Heart left ventricle (tissue), 16 donors: ENCODE measurements at places on chromosomes 3 and 15.
A peak's percentile ranks its signal among the peaks of the same experiment; 100 is the strongest.

DNA sequence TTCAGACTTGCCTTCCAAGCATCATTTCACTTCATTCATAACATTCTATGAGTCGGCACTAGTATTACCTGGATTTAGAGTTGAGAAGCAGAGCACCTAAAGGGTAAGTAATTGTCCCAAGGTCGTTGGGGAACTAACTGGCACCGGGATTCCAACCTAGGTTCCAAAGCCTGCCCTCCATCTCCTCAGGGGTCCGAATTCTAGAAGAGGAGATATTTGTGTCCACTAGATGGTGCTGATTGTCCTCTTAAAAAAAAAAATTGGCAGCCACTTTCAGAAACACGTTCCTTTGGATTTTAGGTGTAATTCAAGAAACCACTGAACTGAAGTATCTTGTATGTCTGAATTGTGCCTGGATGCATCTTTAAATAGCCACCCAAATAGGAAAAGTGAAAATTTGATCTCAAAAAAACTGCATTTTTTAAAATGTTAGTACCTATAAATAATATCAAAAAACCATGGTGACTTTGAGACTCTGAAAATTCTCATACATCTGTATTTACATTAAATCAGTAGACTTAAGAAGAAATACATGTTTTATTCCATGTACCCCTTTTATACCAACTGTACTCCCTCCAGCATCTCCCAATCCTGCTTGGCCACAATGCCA is 3.9 kb upstream of the FSIP1 start:
- no peaks in the 10 kb centered on the region for H3K36me3 ChIP-seq
- no peak overlapping the region for H3K4me3 ChIP-seq
- H3K27me3 ChIP-seq, result no peaks in the 10 kb centered on the region
- H3K4me1 ChIP-seq, result peaks cover 25% of the 10 kb centered on the region

DNA sequence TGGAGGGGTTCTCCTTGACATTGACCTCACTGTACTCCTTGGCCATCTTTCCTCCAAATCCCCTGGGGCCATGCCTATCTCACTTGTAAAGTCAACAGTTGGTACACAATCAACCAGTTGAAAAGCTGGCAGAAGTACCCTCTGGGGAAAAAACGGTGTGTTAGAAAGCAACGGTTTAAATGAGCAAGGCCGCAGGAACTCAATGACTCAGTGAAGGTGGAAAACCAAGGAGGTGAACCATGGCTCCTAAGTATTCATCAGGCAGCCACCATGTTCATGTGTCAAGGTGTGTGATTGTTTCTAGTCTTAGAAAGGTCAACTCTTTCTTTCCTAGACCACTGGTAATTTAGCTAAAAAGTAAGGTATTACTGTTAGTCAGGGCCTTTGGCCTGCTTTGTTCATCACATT is 130.9 kb upstream of the SATB1 start:
- H3K27ac ChIP-seq, result no peak overlapping the region
- no peak for DNase-seq

DNA sequence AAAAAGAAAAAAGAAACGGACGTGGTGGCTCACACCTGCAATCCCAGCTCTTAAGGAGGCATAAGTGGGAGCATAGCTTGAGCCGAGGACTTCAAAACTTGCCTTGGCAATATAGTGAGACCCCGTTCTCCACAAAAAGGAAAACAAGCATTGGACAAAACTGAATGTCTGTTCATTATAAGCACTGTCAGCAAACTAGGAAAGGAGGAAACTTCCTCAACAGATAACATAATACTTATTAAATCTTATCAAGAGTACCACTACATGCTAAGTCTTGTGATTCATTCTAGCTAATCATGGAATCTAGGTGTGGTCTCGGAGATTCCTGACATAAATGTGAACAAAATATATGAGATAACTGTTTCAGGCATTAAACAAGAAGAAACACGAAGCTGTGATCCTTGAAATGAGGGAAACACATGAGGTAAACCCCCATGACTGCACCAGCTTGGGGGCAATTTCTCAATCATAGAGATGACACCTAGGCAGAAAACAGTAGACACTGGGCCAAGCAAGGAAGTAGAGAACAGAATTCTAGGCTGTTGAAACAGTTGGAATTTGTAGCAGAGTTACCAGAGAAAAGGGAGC is 33.3 kb downstream of the TRPM7 start:
- peaks cover 96% of the 10 kb centered on the region for H3K36me3 ChIP-seq
- no peaks in the 10 kb centered on the region for H3K27me3 ChIP-seq
- no peak overlapping the region for H3K27ac ChIP-seq

- no peak overlapping the region for H3K27ac ChIP-seq
- no peaks in the 10 kb centered on the region for H3K4me1 ChIP-seq
- H3K4me3 ChIP-seq, result no peak overlapping the region
- H3K27me3 ChIP-seq, result no peaks in the 10 kb centered on the region
- no peaks in the 10 kb centered on the region for H3K36me3 ChIP-seq
These were observed 106.2 kb upstream of the CHMP2B start for GRCh38 chr3:87120881-87121280.

DNA sequence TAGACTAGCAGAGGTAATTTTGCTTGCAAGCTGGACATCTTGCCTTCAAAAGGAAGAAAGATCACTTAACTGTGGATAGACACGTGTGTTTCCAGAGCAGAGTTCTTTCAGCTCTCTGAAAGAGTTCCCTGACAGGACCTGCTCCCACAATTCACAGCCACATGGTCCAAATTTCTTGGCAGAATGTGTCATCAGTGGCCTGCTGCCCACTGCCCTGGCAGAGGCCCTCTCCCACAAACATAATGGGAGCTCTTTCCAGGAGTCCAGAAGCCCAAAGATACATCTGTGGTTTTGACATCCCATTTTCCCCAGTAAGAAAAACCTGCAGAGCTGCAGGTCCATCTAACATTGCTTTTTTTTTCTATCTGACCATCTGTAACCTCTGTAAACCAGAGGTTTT is 48.3 kb downstream of the SERPINI1 start:
- H3K27ac ChIP-seq, result no peak overlapping the region

- no peaks in the 10 kb centered on the region for H3K27me3 ChIP-seq
- H3K4me3 ChIP-seq, result peak overlapping the region; percentile 75
- H3K36me3 ChIP-seq, result no peaks in the 10 kb centered on the region
- H3K27ac ChIP-seq, result no peak overlapping the region
- peaks cover 12% of the 10 kb centered on the region for H3K4me1 ChIP-seq
These were observed 1.3 kb upstream of the TNIK start for GRCh38 chr3:171461525-171461917.

DNA sequence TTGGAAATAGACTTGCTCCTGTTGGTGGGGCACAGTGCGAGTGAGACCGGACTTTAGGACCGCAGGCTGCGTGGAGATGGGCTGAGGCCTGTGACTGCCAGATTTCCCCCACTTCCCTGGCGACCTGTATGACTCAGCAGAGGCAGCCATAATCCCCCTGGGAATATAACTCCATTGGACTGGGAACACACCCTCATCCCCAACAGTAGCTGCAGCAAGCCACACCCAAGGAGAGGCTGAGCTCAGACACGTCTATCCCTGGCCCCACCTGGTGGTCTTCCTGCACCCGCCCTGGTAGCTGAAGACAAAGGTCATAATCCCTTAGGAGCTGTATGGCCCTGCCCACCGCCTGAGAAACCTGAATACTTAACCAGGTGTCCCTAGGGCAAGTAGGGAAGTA is 42.6 kb downstream of the DZIP1L start:
- no peaks in the 10 kb centered on the region for H3K4me1 ChIP-seq
- peaks cover 48% of the 10 kb centered on the region for H3K36me3 ChIP-seq
- no peak overlapping the region for H3K27ac ChIP-seq
- H3K4me3 ChIP-seq, result no peak overlapping the region
- DNase-seq, result no peak

DNA sequence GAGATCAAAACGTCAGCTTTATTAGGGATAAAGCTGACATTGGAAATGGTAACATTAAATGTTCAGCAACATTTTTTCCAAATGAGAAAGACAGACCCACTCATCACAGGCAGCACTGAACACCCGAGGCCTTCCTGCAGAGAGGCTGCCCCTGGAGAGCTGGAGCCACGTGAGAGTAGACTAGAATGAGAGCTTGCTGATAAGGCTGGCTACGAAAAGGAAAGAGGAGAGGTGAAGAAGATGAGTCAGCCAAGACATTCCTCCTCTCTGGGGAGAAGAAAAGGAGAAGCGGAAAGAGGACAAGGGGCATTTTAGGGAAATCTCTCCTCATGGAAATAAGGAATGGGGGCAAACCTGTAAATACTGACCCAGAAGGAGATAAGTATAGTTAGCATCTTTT is 7.3 kb downstream of the CYP19A1 start:
- DNase-seq, result no peak
- H3K4me1 ChIP-seq, result peaks cover 38% of the 10 kb centered on the region
- H3K27me3 ChIP-seq, result no peaks in the 10 kb centered on the region
- no peak overlapping the region for H3K27ac ChIP-seq
- no peak overlapping the region for H3K4me3 ChIP-seq

GRCh38 chr3:25427942-25428788 is at the start of gene RARB:
RARB (plus strand) TSS chr3:25428263; CDS start chr3:25428732, 469 bp downstream.
- no peaks in the 10 kb centered on the region for H3K27me3 ChIP-seq
- peak within 1 kb of the TSS; percentile 66 for H3K4me3 ChIP-seq
- peak; percentile 82 for DNase-seq
- H3K4me1 ChIP-seq, result peaks cover 16% of the 10 kb centered on the region
- H3K27ac ChIP-seq, result peak within 1 kb of the TSS; percentile 96

GRCh38 chr15:91634179-91634578 is 219.3 kb upstream of the SLCO3A1 start:
- H3K4me1 ChIP-seq, result no peaks in the 10 kb centered on the region
- H3K4me3 ChIP-seq, result no peak overlapping the region
- no peak overlapping the region for H3K27ac ChIP-seq
- no peaks in the 10 kb centered on the region for H3K36me3 ChIP-seq
- H3K27me3 ChIP-seq, result no peaks in the 10 kb centered on the region

- no peaks in the 10 kb centered on the region for H3K4me1 ChIP-seq
- H3K4me3 ChIP-seq, result no peak overlapping the region
- H3K27me3 ChIP-seq, result no peaks in the 10 kb centered on the region
- H3K27ac ChIP-seq, result no peak overlapping the region
- DNase-seq, result no peak
These were observed 141.6 kb upstream of the SPRED1 start for GRCh38 chr15:38111070-38111469.

DNA sequence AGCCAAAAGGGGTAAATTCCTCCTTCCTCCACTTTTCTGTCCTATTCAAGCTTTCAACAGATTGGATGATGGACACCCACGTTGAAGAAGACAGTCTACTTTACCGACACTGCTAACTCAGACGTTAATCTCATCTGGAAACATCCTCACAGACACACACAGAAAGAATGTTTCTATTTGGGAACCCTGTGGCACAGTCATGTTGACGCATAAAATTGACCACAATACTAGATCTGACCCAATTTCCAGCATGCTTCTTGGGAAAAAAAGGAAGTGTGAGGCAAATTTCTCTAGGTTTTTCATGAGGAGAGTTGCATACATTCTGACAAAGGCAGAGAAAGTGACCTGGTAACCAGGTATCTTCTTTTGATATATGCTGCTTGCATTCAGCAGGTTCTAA is 594.1 kb downstream of the FGF12 start:
- DNase-seq, result no peak
- H3K27me3 ChIP-seq, result no peaks in the 10 kb centered on the region
- no peak overlapping the region for H3K4me3 ChIP-seq

GRCh38 chr3:45795882-45796765 is at the start of gene SLC6A20:
SLC6A20 (minus strand) TSS chr3:45796536; CDS start chr3:45796419, 117 bp downstream.
- H3K36me3 ChIP-seq, result no peaks in the 10 kb centered on the region
- peak within 1 kb of the TSS; percentile 44 for H3K4me3 ChIP-seq
- peaks cover 13% of the 10 kb centered on the region for H3K4me1 ChIP-seq
- no peak for DNase-seq

DNA sequence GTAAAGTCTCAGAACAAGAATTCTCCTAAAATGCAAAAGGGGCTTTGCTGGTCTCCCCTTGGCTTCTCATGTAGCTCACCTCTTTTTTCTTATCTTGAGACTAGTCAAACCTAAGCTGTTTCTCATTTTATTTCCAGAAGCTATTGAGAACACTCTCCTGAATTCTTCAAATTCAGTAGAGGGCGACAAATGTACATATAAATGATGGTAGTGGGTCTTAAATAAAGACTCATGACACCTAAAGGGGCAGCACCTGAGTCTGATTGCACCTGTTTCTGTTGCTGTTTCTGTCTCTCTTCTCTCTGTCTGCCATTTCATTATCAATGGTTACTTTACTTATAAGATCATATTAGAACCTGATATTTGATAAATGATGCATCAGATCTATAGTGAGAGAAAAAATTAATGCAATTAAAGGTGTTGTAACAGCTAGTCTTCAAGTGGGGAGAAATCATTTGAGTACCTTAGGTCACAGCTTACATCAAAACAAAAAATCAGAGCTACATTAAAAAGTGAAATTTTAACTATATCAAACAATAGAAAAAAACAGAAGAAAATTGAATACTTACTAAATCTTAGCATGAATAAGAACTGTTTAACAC is 7.0 kb downstream of the ADIPOQ start:
- no peak overlapping the region for H3K4me3 ChIP-seq
- no peaks in the 10 kb centered on the region for H3K27me3 ChIP-seq
- no peak overlapping the region for H3K27ac ChIP-seq

DNA sequence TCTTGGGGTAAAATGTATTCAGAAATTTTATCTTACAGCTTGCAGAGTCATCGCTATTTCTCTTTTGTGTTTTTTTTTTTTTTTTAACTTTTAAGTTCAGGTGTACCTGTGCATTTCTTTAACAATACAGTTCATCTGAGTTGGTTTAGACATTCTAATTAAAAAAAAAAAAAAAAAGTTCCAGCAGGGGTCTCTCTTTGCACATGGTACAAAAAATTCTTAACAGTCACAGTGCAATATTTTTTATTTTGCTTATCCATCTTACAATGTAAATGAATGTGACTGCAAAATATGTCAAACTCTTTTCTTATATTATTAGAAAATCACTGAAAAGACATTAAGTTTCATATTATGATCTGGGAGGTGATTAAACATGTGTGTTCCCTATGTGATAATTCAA is 47.5 kb upstream of the SLC9A9 start:
- no peak for DNase-seq
- H3K27me3 ChIP-seq, result no peaks in the 10 kb centered on the region
- H3K36me3 ChIP-seq, result no peaks in the 10 kb centered on the region
- no peaks in the 10 kb centered on the region for H3K4me1 ChIP-seq
- no peak overlapping the region for H3K27ac ChIP-seq
- no peak overlapping the region for H3K4me3 ChIP-seq

DNA sequence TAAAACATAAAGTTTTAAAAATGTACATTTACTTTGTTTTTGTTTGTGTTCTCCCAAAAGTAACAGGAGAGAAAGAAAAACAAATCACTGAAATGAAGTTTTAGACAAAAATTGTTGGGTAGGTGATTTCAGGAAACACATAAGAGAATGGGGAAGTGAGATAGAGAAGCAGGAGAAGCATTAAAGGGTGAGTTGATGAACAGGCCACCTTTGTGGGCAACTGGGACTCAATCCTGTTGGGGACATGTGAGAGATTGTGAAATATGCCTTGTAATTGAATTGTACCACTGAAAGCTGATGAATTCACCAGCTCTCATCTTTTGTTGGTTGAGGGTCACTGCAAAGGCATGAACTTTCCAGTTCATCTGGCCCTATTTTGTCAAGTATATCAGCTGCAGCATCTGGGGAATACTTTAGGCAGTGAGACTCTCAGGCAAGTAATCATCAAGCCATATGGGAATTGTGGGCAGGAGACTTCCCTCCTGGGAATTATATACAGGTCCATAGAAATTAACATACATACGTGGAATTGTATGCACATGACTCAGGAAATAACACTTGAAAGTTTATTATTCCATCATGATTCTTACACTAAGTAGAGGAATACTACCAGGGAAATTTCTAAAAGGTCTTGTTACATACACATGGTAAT is 181.0 kb downstream of the ZBBX start:
- H3K27ac ChIP-seq, result no peak overlapping the region
- H3K4me3 ChIP-seq, result no peak overlapping the region
- H3K36me3 ChIP-seq, result no peaks in the 10 kb centered on the region
- no peak for DNase-seq
- H3K27me3 ChIP-seq, result no peaks in the 10 kb centered on the region
- no peaks in the 10 kb centered on the region for H3K4me1 ChIP-seq
